Iris pigment epithelial cell (primary cell): ENCODE measurements at places on chromosomes 5 and 9.
A peak's percentile ranks its signal among the peaks of the same experiment; 100 is the strongest.

GRCh38 chr5:23977997-23978396 is 470.6 kb downstream of the PRDM9 start:
- no peak for DNase-seq

GRCh38 chr5:160486573-160486972 is 64.9 kb downstream of the PTTG1 start:
- DNase-seq: no peak

DNA sequence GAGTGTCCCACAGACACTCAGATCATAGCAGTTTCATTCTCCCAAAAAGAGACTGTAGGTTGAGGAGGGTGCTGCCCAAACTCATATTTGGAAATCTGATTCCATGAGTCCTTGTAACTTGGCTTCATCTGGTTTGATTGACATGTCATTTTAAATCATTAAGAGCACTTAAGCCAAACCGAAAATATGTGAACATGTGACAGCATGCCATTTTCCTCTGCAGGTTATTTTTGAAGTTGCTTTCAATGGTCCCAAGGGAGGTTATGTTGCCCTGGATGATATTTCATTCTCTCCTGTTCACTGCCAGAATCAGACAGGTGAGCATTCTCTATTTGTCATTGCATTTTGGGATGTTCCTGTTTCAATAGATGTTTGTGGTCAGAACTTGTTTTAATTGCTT is 87.6 kb downstream of the MAMDC2 start:
- DNase-seq: no peak

- no peak for DNase-seq
These were observed 8.0 kb upstream of the MAMDC2 start for GRCh38 chr9:70035691-70036090.

DNA sequence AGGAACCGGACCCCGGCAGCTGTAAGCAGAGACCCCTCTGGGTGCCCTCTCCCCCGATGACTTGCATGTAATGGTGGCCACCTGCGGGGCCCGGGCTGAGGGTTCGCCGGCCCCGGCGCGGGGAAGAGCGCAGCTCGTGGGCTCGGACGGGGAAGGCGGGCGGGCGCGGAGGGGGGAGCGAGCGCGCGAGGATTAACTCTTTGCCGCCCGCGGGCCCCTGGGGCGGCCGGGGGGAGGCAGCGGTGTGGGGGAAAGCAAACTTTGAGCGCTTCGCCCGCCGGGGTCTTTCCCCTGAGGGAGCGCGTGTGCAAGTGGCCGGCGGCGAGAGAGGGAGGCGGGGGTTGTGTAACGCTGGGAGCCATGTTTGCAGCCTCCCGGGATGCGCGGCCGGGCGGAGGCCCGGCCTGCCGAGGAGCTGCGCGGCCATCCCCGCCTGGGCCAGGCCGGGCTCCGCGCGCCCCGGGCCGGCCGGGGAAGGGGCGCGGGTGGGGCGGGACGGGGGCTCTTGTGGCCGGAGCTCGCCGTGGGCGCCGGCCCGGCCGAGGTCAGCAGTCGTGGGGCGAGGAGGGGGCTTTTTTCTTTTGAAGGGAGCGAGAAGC is 547 bp downstream of the ANP32B start:
- peak; percentile 40 for DNase-seq

- DNase-seq: peak; percentile 76
These were observed 11.2 kb downstream of the MSANTD3 start for GRCh38 chr9:100437860-100438805.

DNA sequence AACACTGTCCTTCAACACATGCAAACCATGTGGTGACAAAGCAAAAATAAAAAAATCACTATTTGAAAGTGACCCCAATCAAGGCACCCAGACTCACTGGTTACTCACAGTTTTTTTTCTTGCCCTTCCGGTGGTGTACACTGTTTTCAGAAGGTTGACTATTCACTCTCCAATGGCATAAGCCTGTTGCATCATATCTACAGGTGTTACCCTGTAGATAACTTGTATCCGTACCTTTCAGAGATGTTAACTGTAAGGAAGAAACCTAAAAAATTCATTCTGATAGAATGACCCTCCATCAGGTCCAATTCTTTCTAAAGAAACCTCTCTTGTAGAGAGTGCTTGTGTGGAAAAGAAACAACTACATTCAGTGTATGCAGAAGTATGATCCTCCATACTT is 193.6 kb upstream of the RASA1 start:
- DNase-seq: no peak

DNA sequence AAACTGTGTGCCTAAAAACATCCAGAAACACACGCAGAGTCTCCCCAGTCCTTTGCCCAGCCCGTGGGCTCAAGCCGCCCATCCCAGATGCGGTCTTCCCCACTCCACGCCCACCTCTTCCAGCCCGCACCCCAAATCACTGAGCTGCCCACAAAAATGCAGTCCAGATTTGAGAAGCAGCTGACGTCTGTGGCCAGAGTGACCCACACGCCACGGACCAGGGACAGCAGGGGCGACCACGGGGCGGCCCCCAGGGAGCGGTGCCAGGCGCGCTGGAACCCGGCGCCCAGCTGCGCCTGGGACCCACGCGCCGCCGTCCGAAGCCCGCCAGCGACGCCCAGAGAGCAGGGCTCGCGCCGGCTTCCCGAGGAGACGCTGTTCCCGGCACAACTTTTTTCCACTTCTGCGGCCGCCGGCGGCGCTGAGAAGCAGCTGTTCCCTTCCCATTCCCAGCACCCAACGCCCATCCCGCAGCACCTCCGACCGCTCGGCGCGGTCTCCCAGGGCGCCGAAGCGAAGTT is 674 bp downstream of the LHFPL2 start:
- peak; percentile 60 for DNase-seq

DNA sequence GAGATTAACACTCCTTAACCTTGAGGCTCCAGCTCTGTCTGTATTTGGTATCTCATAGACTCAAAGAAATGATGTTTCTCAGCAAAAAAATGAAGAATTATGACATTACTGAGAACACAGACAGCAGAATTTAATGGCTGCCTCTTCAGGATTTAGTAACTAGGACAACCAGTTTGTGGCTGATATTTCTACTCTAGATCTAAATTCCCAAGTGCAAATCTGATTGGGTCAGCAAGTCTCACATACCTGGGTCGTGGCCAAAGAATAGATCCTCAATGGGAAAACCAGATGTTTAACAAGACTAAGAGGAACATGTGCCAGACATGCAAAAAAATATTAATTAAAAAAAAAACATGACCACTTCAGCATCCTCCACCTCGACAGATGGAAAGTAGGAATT is 608.9 kb downstream of the DTWD2 start:
- DNase-seq: no peak

- no peak for DNase-seq
These were observed 25.8 kb downstream of the UGT3A2 start for GRCh38 chr5:36040651-36041536.

- DNase-seq: no peak
These were observed 57.7 kb upstream of the CER1 start for GRCh38 chr9:14780251-14780650.

DNA sequence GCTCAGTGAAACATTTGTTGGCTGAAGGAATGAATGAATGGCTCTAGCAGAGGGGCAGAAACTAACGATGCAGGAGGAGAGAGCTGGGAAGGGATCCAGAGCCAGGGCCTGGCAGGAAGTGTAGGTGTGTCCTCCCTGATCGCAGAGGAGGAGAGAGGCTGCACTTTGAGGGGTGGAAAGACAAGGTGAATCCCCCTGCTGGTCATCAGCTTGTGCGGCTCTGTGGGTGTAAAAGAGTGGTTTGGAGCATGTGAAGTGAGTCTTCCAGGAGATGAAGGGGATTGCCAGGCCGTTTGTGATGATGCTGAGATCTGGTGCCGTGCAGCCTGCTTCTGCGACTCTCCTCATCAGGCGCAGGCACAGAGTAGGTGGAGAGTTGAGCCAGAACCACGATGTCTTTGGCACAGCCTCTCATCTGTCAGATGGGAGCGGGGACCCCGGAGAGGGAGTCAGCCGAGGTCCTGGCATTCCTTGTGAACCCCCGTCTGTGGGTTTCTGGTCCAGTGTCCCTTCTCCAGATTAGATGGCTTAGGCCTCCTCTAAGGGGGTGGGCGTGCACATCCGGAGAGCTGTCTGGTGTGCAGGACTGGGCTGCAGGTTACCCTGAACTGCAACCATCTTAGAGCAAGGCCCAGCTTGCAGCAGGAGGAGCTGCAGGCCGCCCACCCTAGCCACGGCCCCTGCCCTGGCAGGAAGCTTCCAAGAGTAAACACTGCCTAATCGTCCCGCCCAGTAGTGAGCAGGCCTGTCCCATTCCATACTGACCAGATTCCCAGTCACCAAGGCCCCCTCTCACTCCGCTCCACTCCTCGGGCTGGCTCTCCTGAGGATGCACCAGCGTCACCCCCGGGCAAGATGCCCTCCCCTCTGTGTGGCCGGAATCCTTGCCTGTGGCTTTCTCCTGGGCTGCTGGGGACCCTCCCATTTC is at the start of gene ADAMTS13:
Gene ADAMTS13, plus strand, starts transcription at position 753 of the 928 bp plus-strand sequence. Its CDS starts 77 bp downstream, at position 830.
- DNase-seq: peak; percentile 11

DNA sequence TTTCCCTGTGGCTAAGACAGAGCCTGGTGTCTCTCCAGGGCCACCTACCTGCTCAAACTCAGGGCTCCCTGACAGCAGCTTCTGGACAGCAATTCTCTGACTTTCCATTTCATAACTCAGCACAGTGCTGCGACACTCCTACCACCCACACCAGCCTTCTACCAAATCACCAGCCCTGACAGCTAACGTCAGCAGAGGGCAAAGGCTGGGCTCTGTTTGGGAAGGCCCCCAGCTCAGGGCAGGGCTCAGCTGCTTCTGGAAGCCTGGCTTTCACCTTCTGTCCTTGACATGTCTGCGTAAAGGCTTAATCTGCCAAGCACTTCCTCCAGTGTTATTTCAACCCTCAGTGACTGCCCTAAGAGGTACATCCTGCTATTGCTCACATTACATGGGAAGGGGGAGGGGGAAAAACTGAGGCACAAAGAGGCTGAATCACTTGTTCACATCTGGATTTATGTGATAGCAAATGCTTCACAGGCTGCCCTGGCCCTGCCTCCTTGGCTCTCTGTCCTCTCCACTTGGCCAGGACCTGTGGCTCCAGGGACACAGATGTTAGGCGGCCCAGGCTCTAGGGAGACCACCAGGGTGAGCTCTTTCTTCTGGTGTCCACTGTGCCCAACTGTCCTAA is 102.5 kb upstream of the PANK3 start:
- DNase-seq: peak; percentile 40

GRCh38 chr9:111940697-111941096 is 44.1 kb downstream of the UGCG start:
- DNase-seq: peak; percentile 76

DNA sequence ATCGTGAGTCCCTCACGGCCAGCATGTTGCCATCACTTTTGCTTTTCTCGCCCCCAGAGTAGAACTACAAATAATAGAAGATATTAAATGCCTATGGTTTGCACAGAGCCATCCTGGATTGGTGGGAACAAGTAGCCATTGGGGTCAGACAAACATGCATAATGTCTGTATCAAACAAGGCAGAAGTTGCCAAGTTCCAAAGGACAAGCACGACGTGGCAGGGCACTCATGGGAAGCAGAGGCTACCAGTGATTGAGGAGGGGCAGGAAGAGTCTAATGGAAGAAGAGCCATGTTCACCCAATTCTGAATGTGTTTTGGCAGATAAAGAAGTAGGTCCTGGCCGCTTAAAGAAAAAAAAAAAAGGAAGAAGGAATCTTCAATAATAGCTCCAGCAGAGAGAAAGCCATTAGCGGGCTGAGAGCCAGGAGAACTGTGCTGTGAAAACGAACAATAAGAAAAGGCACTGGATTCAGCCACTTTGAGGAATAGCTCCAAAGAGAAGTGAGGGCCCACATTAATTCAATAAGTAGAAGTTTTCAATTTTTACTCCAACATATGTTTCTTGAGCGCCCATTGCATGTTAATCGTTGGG is 153.7 kb upstream of the ADCY2 start:
- no peak for DNase-seq

DNA sequence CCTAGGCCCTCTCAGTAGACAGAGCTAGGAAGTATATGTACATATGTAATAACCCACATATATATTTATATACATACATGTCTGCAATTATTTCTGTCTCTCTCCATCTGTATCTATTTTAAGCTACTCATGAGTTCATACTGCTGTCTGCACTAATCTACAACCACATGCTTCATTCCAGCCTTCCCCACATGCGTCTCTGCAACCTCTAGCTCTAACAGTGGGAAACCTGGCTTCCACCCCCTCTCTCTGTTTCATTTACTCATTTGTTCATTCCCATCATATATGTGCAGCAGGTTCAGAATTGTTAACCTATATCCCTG is 23.3 kb downstream of the DCANP1 start:
- DNase-seq: no peak

DNA sequence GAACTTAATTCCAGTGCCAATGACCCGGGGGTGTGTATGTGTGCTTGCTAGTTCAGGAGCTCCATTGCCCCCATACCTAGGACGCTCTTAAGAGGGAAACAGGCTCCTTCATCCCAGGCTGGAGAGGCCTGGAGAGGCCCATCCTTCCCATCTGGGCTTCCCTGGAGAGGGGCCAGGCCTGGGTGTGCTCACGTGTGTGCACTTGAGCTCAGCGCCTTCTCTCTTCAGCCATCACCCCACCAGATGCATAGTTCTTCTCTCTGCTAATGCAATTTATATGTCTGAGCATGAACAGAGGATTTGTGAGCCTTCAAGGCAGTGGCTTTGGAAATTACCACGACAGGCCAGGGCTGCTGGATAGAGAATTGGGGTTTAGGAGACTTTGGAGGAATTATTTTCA is 48.6 kb upstream of the SHB start:
- no peak for DNase-seq

GRCh38 chr5:159944056-159944600 is 27.8 kb downstream of the ADRA1B start:
- DNase-seq: no peak

DNA sequence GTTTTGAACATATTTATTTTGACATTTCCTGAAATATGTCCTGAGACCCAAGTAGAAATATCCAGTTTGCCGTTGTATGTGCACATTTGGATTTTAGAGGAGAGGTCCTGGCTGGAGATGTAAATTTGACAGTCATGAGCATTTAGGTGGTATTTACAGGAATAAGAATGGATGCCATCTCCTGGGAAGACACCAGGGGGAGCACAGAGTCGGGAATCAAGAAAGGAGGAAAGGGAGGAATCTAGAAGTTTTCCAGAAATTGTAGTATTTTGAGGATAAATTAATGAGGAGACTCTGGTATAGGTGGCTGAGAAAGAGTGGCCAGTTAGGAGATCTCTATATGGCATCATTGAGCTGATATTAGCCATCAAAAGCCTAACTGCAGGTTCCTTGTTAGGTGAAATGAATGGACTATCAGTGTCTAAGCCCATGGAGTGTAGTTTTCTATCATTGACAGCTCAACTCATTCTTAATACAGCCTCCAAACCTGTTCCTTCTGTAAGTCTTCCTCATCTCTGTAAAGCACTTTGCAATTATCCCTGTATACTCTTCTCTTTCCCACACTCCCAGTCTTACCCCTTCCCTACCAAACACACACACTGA is 7.2 kb downstream of the GAPT start:
- DNase-seq: peak; percentile 44

- DNase-seq: no peak
These were observed 128.2 kb upstream of the NFIB start for GRCh38 chr9:14441976-14442651.

DNA sequence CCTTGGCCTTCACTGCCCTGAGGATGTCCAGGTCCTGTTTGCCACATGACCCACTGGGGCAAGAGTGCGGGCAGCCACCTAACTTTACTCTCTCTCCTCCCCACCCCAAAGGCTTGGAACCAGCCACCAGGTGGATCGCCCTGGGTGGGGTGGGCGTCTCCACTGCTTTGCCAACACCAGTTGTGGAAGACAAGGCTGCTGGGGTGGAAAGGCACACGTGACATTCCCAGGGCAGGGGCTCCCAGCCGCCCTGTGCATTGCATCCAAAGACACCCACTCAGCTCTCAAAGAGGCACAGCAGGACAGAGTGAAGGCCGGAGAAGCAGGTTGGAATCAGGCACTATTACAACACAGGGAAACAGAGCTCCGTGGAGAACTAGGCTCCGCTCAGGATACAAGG is 162.2 kb downstream of the OLFM1 start:
- no peak for DNase-seq
